ENCODE measurements at places on chromosomes 7 and 10. TPM values are rescaled to one million over a fixed set of nuclear protein-coding genes. Genes with fewer than 3 reads are reported as not detected.

- DNase-seq, result no peak
Measured at GRCh38 chr10:61752111-61753011, 89.6 kb downstream of the CABCOCO1 start.

DNA sequence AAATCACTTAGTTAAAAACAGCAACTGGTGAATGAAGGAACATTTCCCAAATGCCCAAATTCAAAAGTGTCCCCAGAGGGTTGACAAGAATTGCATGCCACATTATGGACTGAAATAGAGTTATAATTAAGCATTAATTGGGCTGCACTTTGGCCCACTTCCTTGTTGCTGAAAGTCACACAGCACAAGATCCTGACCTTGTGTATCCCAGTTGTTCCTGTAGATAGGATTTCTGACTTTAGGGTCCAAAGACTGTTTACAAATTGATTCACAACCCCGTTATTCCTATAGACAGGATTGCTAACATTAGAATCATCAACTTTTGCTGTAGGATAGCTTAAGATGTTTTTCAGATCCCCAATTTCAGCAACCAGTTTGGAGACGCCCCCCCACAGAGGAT lies 31.5 kb upstream of the NPFFR1 start:
- DNase-seq, result no peak

GRCh38 chr7:26428571-26428970 lies 136.9 kb downstream of the SNX10 start:
- no peak for DNase-seq

GRCh38 chr7:2037808-2038522 lies 194.8 kb downstream of the MAD1L1 start:
- peak; percentile 80 for DNase-seq

Gene IGF2BP3
- 45.8 TPM for total RNA-seq

Gene MYL7
- not detected for total RNA-seq
